ENCODE measurements at places on chromosomes 7 and 10.

- DNase-seq: no peak
Measured at GRCh38 chr10:78404296-78404695, 370.6 kb downstream of the RPS24 start.

GRCh38 chr10:1977461-1977860 lies 240.1 kb upstream of the ADARB2 start:
- no peak for DNase-seq

- no peak for DNase-seq
Measured at GRCh38 chr7:19442016-19442785, 266.6 kb downstream of the POLR1F start.

- no peak for DNase-seq
Measured at GRCh38 chr10:48973065-48973464, 33.4 kb upstream of the LRRC18 start.

DNA sequence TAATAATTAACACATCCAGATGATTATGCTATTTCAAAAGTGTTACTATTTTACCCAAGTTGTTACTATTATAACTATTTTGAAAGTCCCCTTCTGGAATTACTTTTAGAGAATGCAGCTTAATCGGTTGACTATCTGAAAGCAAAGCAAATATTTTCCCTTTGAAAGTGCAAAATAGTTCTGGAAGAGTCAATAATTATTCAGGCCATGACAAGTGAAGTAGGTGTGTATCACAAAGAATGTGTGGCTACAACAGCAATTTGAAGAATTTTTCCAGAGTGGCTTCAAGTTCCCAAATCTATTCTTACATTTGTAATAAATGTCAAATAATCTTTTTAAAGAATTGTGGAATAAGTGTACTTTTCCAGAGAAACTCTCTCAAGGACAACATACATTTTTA lies 42.8 kb downstream of the RNLS start:
- no peak for DNase-seq

DNA sequence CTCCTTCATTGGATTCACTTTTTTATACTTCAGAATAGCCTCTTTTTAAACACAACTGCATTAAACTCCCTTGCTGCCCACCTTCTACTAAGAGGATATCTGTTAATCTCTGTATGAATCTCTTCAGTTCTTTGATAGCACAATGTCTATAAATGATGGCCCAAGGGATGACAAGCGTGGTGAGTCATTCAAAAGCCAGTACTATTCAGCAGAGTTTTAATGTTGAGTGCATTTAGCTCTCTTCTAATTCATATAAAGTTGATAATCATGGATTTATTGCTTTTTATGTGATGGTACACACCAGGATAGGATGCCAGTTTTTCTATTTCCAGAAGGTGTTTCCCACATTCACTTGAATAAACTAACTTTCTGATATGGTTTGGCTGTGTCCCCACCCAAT lies 57.4 kb upstream of the HECTD2 start:
- no peak for DNase-seq

Data from stimulated activated CD8-positive, alpha-beta memory T cell treated with anti-CD3 and anti-CD28 coated beads, Interleukin-7, amount 100 ng/mL, for 4 hours (primary cell).